NCI-H460 (cell line): ENCODE measurements at places on chromosomes 5 and 9.

- peak; percentile 51 for DNase-seq
Measured at GRCh38 chr9:89593727-89594427, 10.9 kb upstream of the GADD45G start.

DNA sequence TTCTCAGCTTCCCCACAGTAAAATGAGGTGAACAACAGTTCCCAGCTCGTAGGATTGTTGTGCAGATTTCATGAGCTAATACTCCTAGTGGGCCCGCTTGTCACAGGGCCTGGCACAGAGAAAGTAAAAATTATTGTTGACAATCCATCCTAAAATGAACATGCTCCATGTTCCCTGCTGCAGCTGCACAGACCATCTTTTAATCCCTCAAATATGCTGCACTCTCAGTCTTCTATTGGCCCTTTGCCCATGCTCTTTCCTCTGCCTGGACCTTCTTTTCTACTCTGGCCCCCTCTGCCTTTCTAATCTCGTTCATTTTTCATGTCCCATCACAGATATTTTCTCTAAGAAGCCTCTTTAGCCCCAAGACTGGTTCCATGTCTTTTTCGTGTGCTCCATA lies 117.7 kb upstream of the NR3C1 start:
- no peak for DNase-seq

DNA sequence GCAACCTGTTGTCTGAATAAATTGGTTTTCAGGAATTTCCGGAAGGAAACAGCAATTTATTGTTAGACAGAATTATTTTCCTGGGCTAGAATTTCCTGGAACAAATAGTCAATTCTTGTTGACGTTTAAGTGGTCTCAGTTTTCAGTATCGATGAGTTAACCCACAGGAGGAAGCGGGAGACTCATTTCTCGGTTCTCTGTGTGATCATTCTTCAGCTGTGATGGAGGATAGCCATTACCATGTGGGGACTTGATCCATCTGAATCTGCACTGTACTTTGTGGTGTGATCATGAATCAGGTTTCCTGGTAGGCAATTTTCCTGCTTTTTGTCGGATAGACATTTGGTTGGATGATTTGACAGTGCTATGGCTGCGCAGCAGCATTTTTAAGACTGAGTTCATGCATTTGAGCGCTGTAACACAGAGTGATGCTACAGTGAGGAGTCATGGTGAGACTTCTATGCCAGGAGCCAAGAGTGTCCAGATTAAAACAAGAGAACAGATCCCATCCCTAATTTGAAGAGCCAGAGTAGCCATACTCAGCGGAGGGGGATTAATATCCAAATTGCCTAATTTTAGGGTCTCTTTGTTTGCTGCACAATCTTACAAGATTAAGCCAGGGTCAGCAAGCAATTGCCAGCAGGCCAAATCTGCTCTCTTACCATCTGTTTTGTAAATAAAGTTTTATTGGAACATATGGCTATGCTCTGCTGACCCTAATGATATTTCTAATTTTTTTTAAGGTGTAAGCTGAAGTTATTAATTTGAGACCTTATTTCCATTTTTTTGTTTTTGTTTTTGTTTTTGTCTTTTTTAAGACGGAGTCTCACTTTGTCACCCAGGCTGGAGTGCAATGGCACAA lies 355.9 kb downstream of the RAB3C start:
- DNase-seq: no peak

DNA sequence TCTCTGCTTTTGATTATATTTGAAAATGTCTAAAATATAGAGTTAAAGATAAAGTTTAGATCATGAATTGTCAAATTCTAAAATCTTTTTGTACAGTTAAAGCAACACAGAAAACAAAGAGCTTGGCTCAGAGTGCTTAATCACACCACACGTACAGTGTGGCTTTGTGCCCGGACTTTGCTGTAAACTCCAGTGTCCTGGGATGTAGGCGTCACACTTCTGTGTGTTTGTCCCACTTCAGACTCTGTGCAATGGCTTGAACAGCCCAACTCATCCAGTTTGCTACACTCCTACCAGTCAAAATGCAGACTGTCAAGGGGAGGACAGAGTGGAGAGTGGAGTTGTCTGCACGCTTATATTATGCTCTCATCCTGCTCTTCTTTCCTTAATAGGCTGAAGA lies 45.3 kb downstream of the SMARCA2 start:
- no peak for DNase-seq

GRCh38 chr5:39980056-39980455 lies 555.3 kb upstream of the DAB2 start:
- no peak for DNase-seq

GRCh38 chr5:38445374-38446028 lies 110.9 kb downstream of the LIFR start:
- peak; percentile 45 for DNase-seq

DNA sequence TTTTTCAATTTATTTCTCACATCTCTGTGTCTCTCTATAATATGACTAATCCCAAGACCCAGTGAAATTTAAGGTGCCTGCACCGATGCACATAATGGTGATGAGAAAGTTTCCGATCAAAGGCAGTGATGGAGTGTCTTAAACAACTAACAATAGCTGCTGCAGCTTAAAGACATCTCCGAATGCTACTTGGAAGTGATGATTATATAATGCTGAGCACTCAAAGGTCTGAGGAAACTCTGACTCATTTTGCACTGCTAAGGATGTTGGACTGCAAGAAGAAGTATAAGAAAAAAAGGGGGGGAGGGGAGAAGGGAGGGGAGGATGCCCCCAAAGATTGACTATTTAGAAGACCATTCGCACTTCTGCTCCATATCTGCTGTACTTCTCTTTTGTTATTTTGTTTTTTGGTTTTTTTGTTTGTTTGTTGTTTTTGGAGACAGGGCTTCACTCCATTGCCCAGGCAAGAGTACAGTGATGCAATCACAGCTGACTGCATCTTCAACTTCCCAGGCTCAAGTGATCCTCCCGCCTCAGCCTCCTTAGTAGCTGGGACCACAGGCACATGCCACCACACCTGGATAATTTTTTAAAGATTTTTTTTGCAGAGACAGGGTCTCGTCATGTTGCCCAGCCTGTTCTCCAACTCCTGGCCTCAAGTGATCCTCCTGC lies 192.2 kb downstream of the HSD17B3 start:
- DNase-seq: no peak
